ENCODE measurements at places on chromosomes 13 and 19.

- no peak for DNase-seq
These were observed 2.8 kb upstream of the ERFL start for GRCh38 chr19:41930926-41931592.

DNA sequence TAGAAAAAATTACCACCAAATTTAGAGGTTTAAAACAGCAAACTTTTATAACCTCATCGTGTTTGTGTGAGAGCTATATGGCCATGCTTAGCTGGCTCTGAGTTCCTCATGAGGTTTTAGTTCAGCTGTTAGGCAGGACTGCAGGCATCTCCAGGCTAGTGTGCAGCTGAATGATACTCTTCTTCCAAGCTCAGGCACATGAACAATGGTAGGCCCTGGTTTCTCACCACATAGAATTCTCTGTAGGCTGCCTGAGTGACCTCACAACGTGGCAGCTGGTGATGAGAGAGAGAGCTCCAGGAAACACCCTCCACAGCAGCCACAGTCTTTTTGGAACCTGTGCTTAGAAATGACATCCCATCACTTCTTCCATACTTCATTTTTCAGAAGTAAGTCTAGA lies 540.6 kb upstream of the MIR17HG start:
- DNase-seq = no peak

DNA sequence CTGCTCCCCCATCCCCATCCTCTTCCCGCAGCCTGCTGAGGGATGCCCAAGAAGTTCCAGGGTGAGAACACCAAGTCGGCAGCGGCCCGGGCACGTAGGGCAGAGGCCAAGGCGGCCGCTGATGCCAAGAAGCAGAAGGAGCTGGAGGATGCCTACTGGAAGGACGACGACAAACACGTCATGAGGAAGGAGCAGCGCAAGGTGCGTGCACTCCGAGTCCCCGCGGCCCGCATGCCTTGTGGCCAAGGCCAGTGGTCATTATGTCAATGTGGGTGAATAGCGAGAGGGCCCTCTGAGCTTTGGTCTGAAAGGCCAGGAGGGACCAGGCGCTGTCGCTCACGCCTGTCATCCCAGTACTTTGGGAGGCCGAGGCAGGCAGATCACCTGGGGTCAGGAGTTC lies 3.6 kb downstream of the CCDC124 start:
- DNase-seq = no peak

- DNase-seq = no peak
These were observed 1.0 kb downstream of the TMEM59L start for GRCh38 chr19:18613589-18614234.

GRCh38 chr13:28041031-28041461 lies 52.6 kb upstream of the URAD start:
- DNase-seq = no peak

- DNase-seq = no peak
These were observed 1.0 kb downstream of the IFT88 start for GRCh38 chr13:20567881-20568528.

DNA sequence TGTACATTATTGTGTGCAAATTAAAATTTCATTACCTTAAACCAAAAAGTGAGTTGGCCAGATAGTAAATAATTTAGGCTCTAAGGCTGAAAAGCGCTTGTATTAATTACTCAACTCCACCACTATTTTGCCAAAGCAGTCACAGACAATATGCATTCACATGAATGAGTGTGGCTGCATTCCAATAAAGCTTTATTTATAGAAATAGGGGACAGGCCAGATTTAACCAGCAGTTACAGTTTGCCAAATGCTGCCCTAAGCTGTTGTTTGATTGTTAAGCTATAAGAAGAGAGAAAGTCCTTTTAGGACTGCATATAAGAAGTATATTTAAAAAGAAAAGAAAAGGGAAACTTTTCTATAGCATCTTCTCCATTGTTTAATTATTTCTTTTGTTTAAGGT lies 342.6 kb downstream of the ITGBL1 start:
- no peak for DNase-seq

- no peak for DNase-seq
These were observed 31.7 kb upstream of the FXYD3 start for GRCh38 chr19:35083691-35084508.

DNA sequence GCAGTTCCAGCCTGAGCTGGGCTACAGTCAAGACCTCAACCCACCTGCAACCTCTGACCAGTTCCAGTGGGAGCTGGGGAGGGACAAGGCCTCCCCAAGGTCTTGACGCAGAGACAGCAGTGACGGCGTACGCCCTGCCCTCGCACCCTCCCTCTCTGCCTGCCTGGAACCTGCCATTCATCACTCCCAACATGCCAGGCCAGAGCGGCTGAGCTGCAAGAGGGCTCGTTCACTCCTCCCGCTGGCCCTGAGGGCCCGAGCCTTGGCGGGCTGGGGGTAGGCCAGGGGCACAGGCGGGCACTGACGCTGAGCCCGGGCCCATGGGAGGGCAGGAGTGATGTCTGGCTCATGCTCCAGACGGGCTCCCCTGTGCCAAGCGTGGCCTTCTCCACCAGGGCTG lies 8.2 kb downstream of the NDUFA11 start:
- no peak for DNase-seq

GRCh38 chr19:5843295-5843927 lies 3.9 kb upstream of the FUT6 start:
- DNase-seq = no peak

DNA sequence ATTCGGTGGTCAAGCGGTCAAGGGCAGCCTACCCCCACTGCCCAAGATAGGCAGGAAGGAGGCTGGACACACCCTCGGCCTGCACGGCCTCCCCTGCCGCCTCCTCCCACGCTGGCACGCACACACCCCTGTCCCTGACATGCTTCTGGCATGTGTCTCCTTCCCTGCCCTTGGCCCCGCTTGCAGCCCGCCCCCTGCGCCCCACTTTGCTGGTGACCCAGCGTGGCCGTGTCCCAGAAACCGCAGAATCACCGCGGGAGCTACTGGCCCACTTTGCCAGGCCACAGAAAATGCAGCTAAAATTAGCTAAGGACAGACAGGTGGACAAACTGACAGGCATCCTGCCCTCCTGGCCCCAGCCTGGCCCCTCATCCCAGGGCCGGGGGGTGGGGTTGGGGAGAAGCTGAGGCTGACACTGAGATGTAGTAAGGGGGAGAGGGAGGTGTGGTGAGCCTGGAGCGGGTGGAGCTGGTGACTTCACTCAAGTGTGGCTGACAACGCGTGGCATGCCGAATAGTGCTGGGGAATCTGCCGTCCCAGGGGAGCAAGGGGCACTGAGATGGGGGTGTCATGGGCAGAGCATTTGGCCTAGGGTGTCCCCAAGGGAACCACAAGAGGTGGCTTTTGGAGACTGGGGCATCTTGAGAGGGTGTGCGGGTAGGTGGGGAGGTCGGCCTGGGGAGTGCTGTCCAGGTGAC lies 2.4 kb downstream of the SHANK1 start:
- no peak for DNase-seq

- DNase-seq = no peak
These were observed 2.1 kb downstream of the SEMA6B start for GRCh38 chr19:4557144-4557970.

DNA sequence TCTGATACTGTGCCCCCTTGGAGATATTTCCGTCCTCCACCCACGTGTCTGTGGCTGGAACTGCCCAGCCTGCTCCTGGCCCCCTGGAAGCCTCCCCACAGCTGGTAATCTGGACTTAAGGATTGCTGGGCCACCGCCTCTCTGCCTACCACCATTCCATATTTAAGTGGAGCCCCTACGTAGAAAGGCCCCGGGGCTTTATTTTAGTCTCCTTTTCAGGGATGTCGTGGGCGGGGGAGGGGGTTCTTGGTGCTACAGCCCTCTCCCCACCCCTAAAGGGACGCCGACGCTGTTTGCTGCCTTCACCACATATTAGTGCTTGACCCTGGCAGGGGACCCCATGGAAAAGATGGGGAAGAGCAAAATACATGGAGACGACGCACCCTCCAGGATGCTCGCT lies 2.7 kb upstream of the NOP53 start:
- DNase-seq = no peak

- DNase-seq = no peak
These were observed 1.2 kb downstream of the TPGS1 start for GRCh38 chr19:508204-509150.

DNA sequence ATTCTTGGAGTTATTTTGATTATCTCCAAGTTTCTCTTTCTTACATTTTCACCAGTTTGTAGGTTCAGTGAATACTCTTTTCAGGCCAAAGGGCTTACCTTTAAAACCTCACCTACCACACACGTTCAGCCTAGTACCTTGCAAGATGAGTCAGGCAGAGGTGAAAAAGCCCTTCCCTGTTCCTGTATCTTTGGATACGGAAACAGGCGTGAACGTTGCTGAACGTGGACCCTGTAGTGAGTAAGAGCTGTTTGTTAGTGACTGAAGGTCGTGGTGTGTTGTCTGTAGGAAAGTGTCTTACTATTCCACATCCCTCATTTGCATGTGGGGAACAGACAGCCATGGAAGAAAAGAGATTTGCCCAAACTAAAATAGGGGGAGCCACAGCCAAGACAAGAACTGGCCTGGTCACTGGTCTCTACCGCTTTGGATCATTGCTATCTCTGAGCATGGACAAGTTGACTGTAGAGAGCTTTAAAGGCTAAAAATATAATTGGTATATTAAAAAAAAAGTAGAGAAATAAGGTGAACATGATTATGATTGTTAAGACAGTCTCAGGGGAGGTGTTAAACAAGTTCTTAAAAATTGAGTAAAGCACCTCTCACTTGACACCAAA lies 3.5 kb downstream of the CEBPG start:
- no peak for DNase-seq

DNA sequence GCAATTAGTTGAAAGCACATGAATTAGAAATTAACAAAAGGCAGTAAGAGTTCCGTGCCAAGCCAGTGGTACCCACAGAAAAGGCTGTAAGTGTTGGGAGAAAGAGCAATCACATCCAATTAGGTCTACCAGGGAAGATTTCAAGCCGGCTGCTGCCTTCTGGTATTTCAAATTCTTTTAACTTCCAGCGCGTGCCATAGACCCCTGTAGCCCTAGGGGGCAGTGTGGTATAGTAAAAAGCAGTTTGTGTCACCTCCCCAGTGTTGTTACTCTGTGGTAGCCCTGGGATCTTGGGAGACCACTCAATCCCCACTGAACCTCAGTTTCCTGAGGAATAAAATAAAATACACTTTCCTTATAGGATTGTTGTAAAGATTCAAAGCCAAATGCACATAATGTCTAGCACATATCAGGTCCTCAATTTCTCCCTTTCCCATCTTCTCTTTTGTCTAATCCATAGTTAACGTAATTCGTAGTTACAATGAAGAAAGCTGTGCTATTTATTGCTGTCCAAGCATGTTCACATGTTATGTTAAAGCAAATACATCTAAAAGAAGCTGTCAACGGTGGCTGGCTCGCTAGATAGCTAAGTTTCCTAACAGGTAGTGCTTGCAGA lies 230.2 kb downstream of the TDRD3 start:
- no peak for DNase-seq
